NCI-H2107 (cell line): ENCODE measurements at places on chromosomes 6 and 20.

- DNase-seq: no peak
These were observed 237.5 kb downstream of the CD83 start for GRCh38 chr6:14354919-14355572.

DNA sequence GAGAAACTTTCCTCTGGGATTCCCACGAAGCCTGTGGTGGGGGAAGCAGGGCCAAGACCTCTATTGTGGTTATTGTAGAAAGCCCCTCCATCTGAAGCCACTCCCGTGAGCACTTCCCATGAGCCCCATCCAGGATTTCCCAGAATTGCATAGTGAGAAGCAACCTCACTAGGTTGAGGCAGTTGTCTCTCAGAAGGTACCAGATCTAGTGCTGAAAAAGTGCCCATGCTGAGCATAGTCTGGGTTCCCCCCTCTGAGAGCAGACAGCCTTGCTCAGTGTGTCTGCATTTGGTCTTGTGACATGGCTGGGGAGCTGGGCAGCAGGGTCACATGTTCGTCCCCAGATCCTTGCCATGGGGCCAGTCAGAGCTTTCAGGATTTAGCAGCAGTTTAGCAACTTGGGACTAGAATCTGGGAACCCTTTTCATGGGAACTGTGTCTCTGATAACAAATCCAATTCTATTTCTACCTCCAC is 38.6 kb downstream of the SLC9A8 start:
- DNase-seq: no peak

GRCh38 chr20:3933218-3933617 is 44.0 kb downstream of the PANK2 start:
- no peak for DNase-seq

GRCh38 chr6:77448546-77448945 is 14.7 kb downstream of the HTR1B start:
- DNase-seq: no peak

DNA sequence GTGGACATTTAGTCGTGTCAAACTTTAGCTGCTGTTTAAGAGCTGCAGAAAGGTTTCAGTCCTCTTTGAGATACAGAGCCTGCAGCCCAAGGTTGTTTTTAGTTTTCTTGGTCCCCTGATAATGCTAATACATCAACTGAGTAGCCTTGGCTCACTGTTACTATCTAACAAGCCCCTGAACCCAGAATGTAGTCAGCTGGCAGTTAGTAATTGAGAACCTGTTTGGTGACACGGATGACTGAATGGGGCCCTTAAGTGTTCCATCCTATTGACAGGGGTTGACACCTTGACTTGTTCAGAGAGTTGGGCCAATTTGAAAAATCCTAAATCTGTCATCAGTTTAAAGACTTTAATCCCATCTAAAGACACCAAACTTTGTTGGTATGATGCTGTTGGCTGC is 2.8 kb downstream of the RTN4IP1 start:
- DNase-seq: no peak

DNA sequence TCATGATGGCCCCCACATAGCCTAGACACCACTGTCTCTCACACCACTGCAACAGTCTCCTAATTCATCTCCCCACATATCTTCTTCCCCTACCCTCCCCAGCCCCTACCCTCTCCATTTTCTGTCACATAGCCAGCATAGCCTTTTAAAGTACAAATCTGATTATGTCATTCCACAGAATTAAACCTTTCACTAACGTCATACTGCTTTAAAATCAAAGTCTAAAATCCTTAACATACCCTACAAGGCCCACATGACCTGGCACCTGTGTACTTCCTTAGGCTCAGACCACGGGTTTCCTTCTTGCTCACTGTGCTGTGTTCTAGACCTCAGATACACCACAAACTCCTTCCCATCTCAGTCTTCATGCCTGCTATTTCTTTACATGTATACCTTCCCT is 5.9 kb downstream of the OSTM1 start:
- DNase-seq: no peak

GRCh38 chr6:43634702-43635303 is 837 bp upstream of the MAD2L1BP start:
- no peak for DNase-seq

DNA sequence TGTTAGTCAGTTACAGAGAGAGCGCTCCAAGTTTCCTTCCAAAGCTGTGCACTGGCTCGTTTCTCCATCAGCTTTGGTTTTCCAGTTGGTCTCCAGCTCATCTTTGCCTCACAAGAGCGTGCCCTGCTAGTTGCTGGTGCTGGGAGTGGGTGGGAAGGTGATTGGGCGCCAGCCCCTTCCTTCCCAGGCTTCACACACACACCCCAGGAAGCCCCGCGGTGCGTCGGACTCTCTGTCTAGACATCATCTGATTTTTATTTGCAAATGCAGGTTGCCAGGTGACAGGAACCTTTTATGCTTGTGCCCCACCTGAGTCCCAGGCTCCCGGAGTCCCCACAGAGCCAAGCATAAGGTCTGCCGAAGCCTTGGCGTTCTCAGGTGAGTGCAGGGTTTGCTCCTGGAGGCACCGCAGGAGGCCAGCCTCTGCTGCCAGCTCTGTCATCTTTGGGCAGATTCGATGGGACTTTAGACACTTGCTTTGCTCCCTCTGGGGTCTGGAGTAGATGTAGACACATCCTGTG is 7.1 kb downstream of the IRF4 start:
- no peak for DNase-seq

DNA sequence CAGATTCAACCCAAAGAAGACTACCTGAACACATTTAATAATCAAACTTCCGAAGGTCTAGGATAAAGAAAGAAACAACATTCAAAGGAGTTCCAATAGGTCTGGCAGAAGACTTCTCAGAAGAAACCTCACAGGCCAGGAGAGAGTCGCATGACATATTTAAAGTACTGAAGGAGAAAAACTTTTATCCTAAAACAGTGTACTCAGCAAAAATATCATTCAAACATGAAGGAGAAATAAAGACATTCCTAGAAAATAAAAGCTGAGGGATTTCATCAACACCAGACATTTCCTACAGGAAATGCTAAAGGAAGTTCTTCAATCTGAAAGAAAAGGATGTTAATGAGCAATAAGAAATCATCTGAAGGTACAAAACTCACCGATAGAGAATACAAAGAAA is 108.6 kb downstream of the BTBD9 start:
- DNase-seq: no peak

DNA sequence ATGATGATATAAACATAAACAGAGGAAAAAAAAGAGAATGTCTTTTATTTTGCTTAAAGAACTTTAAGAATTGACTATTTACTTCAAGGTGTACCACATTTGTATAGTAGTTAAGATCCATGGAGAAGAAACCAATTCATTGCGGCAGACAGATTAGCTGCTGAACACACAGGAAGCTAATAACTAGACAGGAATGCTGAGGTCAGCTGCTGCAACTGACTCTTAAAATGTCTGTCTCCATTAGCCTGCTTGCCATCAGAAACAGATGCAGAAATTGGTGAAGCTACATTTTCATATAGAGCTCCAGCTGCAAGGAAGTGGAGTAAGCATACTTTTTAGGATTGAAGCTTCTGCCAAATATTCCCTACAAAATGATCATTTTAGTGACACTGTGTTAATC is 939.5 kb downstream of the EPHA7 start:
- DNase-seq: no peak

- no peak for DNase-seq
These were observed 360.7 kb upstream of the ZFP64 start for GRCh38 chr20:52552181-52552872.

DNA sequence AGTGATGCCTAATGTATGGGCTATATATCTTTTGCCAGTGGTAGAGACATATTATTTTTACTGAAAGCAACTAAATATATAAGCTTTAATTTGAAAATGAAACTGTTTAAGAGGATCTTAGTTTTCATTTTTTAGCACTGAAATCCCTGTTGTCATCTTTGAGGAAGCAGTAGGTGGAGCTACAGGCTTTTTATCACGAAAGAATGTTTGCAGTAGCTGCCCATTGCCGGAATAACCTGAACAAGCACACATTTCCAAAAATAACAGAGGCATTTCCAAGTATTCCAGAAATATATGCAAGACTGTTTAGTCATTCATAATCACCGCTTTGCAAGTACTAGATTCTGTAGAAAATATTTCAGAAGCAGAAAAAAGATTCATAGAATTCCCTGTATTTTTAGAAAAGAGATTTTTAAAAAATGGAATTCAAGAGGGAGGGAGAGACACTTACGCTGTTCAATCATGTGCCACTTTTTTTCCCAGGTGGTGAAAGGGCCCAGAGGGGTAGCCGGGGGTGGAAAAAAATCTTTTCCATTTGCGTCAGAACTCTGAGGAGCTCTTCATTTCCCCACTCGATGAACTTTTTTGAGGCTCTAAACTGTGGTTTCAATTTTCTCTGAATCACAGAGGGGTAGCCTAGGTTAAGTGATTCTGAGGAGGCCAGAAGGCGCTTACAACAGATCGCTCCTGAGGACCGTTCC is 142.5 kb upstream of the FERMT1 start:
- no peak for DNase-seq

DNA sequence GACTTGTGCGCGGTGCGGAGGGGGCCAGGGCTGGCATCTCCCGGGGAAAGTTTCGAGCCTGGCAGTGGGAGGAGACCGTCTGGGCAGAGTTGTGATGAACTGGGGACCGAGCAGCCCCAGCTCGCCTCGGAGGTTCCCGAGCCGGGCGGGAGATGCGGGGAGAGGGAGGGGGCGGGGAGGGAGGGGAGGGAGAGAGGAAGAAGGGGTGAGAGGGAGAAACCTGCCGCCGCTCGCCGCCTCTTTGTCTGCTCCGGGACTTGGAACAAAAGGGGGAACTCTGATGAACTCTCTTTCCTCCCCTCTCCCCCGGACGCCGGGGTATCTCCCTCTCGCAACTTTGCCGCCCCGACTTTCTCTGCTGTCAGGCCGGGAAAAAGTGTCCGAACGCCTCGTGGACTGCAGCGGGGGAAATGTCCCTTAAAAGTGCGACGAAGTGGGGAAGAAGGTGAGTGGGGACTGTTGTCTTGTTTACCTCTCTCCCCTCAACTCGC is 72.7 kb downstream of the SOX4 start:
- no peak for DNase-seq

DNA sequence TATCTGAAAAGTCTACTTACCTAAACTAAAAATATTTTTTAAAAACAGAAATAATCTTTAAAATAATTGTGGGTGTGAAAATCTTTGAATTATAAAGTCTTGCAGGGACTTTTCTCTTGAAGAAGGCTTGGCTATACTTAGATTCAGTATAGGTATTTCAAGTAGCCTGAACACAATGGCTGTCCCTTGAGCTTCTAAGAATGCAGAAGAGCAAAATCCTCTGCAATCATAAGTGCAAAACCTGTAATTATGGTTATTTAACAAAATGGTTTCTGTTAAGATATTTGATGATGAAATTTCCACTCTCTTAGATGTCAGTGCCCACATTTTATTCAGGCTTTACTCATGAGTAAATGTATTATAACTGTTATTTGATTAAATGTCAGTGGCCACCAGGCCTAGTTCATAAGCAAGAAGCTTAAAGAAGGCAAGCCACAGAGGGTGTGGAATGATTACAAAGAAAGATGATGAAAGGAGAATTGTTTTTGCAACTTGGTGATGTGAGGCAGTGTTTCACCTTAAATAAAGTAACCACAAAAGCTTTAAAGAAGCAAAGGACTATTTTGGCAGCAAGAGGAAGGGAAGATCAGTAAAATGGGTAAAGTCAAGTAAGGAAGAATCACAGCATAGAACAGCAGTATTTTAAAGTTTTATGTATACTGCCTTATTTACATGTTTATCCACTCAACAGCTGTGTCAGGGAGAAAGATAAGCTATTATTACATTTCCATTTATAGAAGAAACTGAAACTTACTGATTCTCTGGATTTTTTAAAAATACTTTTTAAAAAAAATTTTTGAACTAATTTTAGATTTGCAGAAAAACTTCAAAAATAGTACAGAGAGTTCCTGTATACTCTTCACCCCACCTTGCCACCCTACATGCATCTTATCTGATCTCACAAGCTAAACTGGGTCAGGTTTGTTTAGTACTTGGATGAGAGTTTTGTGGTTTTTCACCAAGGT is 351.2 kb upstream of the RUNX2 start:
- DNase-seq: no peak

GRCh38 chr6:166767230-166767629 is 140.2 kb upstream of the RPS6KA2 start:
- no peak for DNase-seq

- no peak for DNase-seq
These were observed 165.2 kb downstream of the HAO1 start for GRCh38 chr20:7775072-7775471.

DNA sequence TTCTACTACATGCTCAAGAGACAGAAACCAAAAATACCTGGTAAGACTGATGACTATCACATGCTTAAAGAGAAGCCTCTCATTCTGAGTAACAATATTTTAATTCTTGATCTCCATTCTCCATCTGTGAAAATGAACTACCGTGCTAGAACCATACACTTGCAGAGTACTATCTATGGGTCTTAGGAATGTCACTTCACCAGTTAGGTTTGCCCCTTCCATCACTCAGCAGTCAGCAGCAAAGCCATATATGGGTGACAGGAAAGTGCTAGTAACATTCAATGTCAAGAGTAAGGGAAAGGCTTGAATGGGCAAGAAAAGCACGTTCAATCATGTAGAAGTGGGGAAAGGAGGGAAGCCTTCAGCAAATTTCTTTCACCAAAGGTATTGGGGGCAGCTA is 2.3 kb downstream of the DNAAF9 start:
- no peak for DNase-seq

GRCh38 chr6:26200918-26201721 is 113.9 kb downstream of the HFE start:
- no peak for DNase-seq
